ENCODE measurements at places on chromosomes 4 and X. TPM values are rescaled to one million over a fixed set of nuclear protein-coding genes. Genes with fewer than 3 reads are reported as not detected.

Gene SHROOM4
- total RNA-seq: 19.3 TPM

Gene IL21
- total RNA-seq: not detected

Gene TMPRSS11B
- not detected for total RNA-seq

Gene CFAP47
- total RNA-seq: 0.96 TPM

Gene MAGEA2
- total RNA-seq: not detected

Gene CXCL8
- total RNA-seq: 0.44 TPM

Gene MMAA
- 15.9 TPM for total RNA-seq

Gene SPATA4
- total RNA-seq: not detected

Gene UGT2B28
- total RNA-seq: not detected

Gene ASMT
- 1.3 TPM for total RNA-seq

Gene BGN
- 77.5 TPM for total RNA-seq

Gene TXK
- total RNA-seq: 7.8 TPM

Gene NUP62CL
- total RNA-seq: 2.7 TPM

Gene MAGEC2
- total RNA-seq: not detected

Gene STX18
- total RNA-seq: 34.6 TPM

Gene TMPRSS11F
- total RNA-seq: not detected

Gene POU3F4
- total RNA-seq: not detected

Gene GPR143
- total RNA-seq: 3.7 TPM

Gene GSX2
- not detected for total RNA-seq

Gene FGFR3
- total RNA-seq: 121 TPM

Gene GASK1B
- total RNA-seq: 30.8 TPM
